ENCODE measurements at places on chromosomes 5 and 9.

DNA sequence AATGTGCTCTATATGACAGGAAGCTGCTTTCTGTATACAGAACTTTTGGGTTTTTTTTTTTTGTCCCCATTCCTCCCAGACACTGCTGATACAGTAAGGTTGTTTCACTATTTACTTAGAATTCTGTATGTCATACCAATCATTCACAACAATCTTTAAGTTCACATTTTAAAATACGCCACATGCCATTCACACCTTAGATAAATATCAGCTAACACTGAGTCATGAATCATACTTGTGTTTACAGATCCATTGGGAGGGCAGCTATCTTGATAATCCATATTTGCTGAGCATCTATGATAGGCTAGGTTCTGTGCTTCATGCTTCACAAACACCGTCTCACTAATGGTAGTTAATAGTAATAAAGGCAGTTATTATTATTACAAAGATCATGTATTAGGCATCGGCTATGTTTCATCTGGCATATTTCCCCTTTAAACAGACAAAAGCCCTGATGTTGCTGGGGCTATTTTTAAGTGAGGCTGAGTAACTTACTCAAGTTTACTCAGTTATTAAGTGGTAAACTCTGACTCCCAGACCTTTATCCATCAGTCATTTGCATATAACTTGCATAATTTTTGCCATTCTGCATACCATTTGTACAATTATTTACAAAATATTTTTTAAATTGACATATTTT, 152.2 kb upstream of the HMHB1 start:
- no peak for DNase-seq

- no peak for DNase-seq
Observed at GRCh38 chr5:169139480-169140050, 161.4 kb downstream of the SLIT3 start.

- DNase-seq: no peak
Observed at GRCh38 chr9:74859786-74860185, 27.9 kb downstream of the TRPM6 start.

DNA sequence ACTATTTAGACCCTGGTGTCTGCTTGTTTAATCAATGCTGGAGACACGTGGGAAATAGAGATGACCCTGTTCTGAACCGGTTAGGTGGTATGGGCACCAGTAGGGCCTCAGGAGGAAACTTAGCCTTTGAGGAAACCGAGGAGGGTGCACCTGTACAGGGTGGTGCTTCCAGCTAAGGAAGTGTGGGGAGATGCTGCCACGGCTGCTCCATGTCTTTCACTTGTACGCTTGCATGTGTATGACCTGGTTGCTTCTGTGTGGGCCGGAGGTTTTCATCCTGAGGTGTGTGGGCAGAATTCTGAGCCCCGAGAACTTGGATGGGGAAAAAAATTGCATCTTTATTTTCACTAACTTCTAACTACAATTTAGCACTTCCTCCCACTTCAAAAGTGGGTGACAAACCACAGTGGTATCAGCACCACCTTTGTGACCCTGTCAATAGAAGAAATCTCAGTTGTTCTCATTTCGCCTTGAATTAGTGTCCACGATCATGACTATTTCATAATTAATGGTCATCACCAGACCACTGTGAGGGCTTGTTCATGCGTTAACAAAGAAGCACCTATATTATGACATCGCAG, 99.8 kb upstream of the SPATA31C2 start:
- no peak for DNase-seq

DNA sequence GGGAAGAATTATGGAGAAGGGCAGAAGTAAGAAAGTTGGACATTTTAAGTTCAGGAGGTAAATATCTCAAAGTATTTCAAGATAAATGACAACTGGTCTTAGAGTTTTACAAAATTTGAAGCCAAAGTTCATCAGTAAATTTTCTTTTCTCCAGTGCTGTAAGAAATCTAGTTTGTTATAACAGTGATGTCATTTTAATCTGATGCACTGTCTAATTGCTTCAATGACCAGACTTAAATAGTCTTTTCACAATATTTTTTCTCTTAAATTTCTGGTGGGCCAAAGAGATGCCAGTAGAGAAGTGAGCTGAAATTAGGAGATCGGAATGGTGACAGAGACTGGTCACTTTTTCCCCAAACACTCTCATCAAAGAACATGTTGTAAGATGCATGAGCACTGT, 156.5 kb upstream of the TMEM161B start:
- no peak for DNase-seq

DNA sequence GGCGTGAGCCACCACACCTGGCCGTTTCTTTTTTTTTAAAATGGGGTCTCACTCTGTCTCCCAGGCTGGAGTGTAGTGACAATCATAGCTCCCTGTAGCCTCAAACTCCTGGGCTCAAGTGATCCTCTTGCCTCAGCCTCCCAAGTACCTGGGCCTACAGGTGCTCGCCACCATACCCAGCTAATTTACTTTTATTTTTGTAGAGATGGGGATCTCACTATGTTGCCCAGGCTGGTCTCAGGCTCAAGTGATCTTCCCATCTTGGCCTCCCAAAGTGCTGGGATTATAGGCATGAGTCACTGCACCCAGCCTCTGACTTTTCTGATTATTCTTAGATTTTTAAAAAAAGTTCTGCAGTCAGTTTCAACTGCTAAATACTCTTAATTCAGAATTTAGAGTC, 21.3 kb downstream of the RAI14 start:
- DNase-seq: no peak

GRCh38 chr9:95729046-95729445, 146.4 kb upstream of the ERCC6L2 start:
- DNase-seq: no peak

DNA sequence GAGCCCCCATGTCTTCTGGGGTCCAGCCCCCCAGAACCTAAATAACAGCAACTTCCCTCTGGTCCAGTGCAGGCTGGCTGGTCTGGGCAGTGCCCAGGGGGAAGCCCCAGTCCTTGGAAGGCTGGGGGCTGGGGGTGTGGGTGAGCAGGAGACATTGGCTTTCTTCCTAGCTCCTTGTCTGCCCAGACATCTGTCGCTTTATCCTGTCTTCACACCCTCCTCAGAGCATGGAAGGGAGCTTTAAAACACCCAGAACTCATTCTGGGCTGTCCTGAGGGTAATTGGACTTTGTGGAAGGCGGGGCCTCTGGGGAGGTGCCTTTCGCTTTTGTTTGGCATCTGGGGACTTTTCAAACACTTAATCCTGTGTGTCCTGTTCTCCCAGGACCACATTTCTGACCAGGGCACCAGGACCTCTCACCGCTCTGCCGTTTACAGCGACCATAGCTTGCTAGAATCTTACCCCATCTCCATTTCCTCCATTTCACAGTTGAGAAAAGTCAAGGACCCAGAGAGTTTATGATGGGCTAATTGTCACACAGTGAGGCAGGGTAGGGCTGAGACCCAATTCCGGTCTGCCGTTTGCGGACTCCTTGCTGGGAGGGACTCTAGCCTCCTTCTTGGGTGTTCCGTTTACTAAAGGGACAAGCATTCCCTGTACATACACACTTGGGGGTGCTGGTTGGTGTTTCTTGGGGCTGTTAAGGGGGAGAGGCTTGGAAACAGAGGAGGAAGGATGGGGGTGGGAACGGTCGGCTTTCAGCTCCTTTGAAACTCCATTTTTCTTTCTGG, 1.1 kb downstream of the GSN start:
- no peak for DNase-seq

GRCh38 chr5:152883066-152883775, 478.1 kb upstream of the NMUR2 start:
- DNase-seq: no peak

- DNase-seq: no peak
Observed at GRCh38 chr5:93673316-93673954, 68.0 kb downstream of the POU5F2 start.

DNA sequence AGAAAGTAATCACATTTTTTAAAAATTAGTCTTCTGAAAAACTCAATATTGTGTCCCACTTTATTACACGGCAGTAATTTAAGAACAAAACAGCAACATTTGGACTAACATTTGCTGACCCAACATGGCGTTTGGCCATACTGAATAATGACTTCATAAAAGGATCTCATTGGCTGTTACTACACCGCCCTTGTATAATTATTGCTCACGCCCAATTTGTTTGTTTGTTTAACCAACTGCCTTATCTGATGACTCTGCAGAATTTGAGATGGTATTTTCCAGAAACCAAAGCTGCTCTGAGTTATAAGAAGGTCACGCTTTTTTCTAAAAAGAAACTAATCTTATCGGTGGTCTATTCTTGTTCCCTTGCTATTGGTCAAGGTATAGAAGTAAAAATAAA, 200.2 kb upstream of the TARS1 start:
- DNase-seq: no peak

DNA sequence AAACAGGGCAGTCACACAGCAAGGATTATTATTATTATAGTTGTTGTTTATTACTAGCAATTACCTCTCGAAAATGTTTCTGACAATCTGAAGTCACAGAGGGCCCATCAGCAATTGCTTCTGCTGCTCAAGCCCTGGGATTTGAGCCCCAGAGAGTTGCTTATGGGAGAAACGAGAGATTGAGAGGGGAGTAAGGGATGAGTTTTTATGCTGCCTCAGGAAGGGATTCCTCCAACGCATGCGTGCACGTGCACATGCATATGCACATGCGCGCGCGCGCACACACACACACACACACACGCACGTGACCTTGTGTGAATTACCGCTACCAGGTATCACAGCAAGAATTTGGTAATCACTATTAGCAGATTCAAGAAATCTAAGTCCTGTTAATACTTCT, 189.2 kb upstream of the TBC1D2 start:
- no peak for DNase-seq

GRCh38 chr5:174202996-174203395, 157.5 kb downstream of the NSG2 start:
- DNase-seq: no peak

DNA sequence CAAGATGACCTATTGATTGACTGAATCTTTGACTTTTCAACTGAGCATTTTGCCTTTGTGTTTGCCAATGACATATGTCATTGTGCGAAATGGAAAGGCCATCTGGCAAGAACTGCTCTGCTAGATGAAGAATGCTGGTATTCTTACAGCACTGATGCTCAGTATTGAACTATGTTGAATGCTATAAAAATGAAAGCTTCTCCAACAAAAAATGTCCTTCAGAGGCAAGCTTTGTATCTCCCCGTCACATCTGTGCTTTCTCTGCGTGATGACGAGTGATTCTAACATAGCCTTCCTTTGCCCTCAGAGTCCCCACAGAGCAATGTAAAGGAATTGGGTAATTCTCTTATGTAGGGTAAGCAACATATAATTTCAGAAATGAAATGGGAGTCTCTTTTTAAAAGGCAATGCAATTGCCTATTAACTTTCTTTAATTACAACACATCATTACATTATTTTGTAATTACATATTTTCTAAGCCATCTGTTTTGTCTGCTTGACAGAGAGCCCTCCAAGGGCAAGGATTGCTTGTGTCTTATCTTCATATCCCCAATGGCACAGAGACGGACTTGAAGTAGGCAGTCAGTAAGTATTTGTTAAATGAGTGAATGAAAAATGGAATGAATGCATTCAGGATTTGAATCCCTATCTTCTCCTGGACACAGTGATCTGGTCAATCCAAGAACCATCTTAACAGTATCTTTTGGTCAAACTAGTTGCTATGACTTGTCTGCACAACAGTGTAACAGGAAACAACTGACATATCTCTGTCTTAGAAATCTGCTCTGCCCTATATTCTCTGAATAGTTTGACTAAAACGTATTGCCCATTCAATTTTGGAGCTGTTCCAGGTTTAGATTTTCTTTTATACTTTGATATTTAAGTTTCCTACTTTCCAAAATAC, 46.1 kb downstream of the ENC1 start:
- DNase-seq: no peak

DNA sequence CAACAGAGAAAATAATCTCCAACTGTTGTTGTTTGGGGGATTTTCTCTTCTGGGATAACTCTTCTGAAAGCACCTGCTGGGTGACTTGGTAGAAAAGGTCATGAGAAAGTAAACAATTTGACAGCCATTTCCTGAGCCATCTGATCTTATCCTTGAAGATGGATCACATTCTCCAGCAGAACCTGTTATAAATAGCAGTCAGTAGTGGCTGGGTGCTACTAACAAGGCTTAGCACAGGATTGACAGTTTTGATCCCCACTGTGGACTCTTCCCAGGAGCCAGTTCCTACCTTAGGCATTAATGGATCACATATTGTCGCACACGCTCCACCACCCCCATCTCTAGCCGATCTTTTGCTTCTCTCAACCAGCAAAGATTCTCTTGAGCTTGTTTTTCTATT, 220.2 kb downstream of the PLK2 start:
- DNase-seq: no peak

DNA sequence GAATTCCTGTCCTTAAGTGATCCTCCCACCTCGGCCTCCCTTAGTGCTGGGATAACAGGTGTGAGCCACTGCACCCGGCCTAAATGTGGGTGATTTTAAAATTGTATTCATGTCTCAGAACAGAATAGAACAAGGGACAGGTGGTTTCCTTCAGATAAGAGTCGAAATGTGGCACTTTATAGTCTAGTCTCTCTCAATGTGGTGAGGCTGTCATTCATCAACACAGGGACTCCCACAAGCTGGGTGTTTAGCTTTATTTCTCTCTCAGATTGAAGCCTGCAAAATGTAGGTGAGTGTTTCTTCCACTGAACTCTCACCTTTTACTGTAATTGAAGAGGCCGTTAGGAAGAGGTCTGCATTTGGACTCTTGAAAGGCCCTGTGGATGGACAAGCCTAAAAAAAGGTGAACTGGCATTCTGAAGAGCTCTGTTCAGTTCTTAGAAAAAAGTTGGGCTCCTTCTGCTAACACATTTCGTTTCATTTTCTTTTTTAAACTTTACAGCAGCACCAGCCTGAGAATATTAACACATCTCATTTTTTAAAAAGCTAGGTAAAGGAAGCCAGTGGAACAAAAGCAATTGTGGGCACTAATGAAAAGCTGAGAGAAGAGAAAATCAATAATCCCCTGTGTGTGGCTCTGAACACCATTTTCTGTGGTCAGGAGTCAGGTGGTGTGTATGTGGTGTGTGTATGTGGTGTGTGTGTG, 126.2 kb upstream of the SLC28A3 start:
- DNase-seq: no peak

GRCh38 chr9:38128752-38129270, 59.8 kb upstream of the SHB start:
- no peak for DNase-seq

GRCh38 chr9:81804306-81804705, 115.0 kb upstream of the TLE1 start:
- DNase-seq: no peak

DNA sequence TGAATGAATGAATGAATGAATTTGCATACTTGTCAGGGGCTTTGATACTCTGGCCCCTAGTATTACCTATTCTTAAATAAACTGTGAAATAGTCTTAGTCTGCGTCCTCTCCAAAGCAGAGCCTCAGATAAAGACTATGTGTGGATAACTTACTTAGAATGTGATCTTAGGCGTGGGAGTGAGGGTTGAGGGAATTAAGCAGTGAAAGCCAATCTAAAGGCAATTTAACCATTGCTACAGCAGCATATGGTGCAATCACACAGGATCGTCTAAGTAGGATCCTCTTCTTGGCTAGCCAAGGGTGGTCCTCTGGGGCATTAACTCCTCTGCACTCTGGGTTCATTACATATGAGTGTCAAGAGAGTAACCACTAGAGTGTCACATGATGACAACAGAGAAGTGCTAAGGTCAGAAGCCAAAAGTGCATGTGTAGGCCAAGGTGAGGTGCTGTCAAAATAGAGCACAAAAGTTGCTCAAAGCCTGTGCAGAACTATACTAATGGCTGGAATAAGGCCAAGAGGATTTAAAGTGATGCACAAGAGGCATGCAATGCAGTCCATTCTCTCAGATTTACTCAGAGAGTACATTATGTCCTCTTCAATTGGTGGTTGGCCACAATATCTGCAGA, 274.4 kb upstream of the SEMA6A start:
- DNase-seq: no peak

- no peak for DNase-seq
Observed at GRCh38 chr9:124239249-124240073, 18.3 kb upstream of the NEK6 start.

GRCh38 chr5:32027717-32028458, 146.2 kb downstream of the GOLPH3 start:
- DNase-seq: no peak
